ENCODE measurements at places on chromosomes 12 and 14.

DNA sequence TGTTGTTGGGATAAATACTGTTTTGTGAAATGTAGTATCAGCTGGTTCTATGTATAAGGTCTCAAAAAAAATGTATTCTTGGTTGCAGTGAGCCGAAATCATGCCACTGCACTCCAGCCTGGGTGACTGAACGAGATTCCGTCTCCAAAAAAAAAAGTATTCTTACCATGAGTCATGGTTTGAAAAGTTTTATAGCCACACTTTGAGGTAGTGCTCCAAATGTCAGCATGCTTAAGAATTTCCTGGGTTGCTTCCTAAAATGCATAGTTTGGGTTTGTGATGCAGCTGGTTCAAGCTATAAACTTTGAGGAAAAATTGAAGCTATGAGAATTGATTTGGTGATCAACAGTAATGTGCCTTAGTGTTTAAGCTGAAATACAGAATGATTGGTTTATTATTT, 48.0 kb downstream of the ETNK1 start:
- DNase-seq: no peak

GRCh38 chr14:22024137-22024536, 350.5 kb upstream of the OR4E1 start:
- DNase-seq: no peak

GRCh38 chr12:27104546-27104945, 22.2 kb upstream of the C12orf71 start:
- DNase-seq: no peak

- DNase-seq: no peak
Measured at GRCh38 chr12:12903642-12904609, 12.6 kb downstream of the GPRC5A start.

DNA sequence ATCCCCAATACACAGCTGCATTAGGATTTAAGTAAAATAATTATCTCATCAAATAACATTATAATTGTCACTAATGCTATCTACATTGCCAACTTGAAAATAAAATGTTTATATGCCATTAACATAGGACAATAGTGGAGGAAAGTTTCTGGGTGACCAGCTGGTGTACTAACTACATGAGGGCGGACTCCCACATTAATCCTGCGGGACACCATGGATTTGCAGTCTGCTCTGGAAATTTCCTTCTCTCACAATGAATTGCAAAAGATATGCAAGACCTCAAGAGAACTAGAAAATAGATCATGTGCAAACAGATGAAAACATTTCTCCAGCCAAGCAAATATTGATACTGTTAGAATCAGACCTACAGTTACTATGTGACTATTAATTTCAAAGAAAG, 390.1 kb downstream of the NAV3 start:
- DNase-seq: no peak

DNA sequence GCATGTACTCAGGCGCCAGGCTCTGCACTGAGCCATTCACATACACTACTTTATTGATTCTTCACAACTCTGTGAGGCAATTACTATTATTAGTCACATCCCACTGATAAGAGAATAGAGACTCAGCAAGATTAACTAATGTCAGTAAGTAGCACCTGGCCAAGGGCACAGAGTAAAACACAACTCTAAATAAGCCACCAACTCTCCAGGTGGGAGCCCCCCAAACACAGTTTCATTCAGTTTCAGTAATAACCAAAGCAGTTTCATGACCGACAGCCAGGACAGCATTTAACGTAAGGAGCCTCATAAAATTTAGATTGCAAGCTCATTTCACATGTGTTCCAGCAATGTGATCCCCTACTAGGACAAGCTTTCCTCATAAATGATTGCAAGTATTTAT, 323.1 kb upstream of the CCDC196 start:
- no peak for DNase-seq

DNA sequence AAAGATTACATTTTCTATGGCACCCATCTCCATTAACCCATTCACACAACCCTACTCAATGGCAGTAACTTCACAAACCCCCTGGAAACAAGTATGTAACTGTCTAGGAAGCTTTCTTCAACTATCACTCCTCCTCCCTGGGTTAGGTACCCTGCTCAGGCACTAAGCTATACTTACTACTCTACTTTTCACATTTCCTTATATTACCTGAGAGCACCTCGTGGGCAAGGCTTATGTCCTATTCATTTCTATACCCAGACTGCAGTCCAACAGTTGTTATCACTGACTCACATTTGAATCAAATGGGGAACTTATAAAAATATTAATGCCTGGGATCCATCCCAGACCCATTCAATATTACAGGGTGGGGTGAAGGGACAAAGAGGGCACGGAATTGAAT, 4.6 kb downstream of the PAWR start:
- no peak for DNase-seq

DNA sequence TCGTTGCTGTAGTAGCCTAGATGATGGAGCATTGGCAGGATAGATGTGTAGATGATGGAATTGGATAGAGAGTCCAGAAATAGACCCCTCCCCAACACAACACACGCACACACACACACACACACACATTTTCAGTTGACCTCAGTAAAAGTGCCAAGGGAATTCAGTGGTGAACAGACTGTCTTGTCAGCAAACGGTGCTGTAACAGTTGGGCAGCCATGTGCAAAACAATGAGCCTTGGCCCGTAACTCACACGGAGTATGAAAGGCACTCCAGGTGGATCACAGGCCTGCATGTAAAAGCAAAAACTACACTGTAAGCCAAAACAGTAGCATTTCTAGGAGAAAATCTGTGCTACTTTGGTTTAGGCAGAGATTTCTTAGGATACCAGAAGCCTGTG, 87.8 kb downstream of the DDX51 start:
- no peak for DNase-seq

DNA sequence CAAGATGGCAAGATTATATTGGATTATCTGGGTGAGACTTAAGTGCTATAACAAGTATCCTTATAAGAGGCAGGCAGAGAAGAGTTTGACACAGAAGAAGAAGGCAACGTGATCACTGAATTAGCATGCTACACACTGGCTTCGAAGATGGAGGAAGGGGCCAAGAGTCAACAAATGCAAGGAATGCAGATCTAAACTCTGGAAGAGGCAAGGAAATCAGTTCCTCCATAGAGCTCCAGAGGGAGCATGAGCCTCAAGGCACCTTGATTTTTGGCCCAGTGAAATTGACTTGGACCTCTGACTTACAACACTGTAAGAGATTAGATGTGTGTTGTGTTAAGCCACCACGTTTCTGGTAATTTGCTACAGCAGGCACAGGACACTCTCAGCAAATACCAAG, 536.4 kb upstream of the SEL1L start:
- no peak for DNase-seq

GRCh38 chr12:64006211-64006825, 161.8 kb downstream of the SRGAP1 start:
- no peak for DNase-seq
